Hindlimb muscle (tissue), 1 donor: ENCODE measurements at places on chromosomes 11 and 22.

- DNase-seq: no peak
These were observed 16.6 kb upstream of the GNB1L start for GRCh38 chr22:19871023-19871844.

DNA sequence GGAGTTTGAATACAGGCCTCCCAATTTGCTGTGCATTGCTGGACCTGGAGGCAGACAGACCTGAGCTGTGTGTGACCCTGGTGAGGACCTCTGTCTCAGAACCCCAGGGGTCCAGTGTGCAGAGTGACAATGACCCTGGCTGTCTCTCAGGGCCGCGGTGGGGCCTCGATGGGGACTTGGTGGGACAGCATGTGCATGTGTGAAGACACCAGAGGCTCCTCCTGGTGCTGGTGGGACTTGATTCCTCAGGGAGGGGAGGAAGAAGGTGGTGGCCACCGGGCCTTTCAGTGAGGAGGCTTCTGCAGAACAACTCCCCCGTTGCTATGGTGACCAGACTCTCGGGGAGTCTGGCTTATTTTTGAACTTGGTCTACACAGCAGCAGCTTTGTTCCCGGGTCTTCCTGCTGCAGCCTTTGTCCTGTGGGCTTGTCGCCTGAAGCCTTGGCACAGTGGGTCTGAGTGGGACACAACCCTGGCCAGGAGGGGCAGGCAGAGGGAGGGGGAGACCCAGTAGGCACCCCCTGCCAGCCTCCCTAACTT is 35.3 kb downstream of the MCM5 start:
- DNase-seq: no peak

- no peak for DNase-seq
These were observed 1.7 kb upstream of the SLC25A1 start for GRCh38 chr22:19180234-19180633.

DNA sequence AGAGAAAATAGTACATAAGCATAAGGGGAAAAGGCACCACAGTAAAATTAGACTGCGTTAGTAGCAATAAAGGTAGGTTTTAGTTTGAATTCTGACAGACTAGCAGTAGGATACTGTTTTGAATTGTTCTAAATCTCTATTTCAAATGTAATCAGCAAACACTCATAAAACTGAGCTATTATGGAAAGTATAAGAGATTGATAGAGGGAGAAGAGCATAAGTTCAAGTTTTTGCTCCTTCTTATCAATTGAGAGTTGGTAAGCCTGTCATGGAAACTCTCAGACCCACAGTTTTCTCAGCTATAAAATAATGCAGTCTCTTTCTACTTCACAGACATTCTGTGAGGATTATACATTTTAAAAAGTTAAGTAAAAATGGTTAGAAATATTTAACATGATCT is 840.2 kb upstream of the CNTN5 start:
- no peak for DNase-seq

DNA sequence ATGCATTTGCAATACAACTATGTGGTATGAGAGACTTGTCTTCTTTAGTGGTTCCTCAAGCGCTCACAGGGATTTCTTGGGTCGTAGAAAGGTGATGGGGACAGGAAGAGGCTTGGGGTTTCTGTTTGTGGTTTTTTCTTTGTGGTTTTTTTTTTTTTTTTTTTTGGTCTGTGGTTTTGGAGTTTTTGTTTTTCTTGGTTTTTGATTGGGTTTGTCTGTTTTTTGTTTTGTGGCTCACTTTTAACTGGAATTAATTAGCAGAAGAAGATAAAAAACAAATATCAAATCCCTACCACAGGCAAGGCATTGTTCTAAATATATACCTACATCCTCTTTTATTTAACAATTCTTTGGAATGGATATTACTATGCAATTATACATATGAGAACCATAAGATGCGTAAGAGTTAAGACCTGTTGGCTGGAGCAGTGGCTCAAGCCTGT is 5.5 kb downstream of the TTC28 start:
- no peak for DNase-seq

- DNase-seq: no peak
These were observed 6.7 kb upstream of the ANAPC15 start for GRCh38 chr11:72119198-72119597.

- no peak for DNase-seq
These were observed 1.1 kb upstream of the CD81 start for GRCh38 chr11:2375964-2376551.

GRCh38 chr11:132848336-132848735 is 684.0 kb downstream of the OPCML start:
- DNase-seq: no peak

DNA sequence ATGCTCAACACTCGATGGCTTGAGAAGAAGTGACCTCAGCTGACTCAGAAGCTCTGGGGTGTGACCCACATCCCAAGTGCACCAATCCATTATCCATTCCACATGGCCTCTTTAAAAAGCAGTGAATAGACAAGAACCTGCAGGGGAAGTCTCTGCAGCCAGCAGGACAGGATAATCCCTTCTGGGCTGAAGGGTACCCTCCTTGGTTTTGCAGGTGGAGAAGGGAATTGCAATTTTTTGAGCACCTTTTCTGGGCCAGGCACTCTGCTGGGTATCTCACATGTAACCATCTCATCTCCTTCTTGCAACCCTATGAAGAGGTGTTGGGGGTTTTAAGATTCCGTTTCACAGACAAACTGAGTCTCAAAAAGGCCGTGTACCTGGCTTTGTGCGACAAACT is 76.6 kb downstream of the MYO18B start:
- DNase-seq: no peak

DNA sequence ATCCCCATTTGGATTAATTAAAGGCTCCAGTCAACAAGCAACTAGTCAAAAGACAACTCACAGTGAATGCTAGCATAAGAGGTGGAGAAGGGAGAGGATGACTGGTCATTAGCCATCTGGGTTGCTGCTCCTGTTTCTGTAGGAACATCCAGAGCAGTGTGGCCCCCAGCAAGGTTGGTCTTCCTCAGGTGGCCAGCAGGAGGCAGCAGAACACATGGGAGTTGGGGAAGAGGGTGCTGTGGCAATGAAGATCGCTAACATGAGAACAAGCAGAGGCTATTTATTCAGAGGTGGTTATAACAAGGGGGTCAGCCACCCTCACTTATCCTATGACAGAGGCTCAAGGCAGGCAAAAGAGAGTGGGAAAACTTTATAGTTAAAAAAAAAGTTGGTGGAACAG is 21.3 kb downstream of the IZUMO1R start:
- DNase-seq: no peak

- DNase-seq: peak; percentile 19
These were observed 35.5 kb downstream of the PIWIL4 start for GRCh38 chr11:94602430-94603372.

DNA sequence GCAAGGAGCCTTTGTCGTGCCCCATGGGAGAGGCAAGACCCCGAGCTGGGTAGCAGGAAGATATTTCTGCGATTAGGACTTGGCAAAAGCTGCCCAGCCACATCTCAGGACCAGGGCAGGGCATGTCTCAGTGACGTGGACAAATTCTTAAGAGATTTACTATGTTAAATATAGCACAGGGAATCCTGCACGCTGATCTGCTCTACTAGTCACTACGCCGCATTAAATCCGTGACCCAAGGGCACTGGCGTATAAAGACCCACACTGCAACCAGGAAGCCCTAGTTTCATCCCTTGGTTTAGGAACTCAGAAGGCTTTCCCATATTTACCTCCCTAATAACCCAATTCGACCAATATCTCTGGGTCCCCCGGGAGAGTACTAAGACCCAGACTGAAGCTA is 35.1 kb downstream of the AP1B1 start:
- DNase-seq: no peak

DNA sequence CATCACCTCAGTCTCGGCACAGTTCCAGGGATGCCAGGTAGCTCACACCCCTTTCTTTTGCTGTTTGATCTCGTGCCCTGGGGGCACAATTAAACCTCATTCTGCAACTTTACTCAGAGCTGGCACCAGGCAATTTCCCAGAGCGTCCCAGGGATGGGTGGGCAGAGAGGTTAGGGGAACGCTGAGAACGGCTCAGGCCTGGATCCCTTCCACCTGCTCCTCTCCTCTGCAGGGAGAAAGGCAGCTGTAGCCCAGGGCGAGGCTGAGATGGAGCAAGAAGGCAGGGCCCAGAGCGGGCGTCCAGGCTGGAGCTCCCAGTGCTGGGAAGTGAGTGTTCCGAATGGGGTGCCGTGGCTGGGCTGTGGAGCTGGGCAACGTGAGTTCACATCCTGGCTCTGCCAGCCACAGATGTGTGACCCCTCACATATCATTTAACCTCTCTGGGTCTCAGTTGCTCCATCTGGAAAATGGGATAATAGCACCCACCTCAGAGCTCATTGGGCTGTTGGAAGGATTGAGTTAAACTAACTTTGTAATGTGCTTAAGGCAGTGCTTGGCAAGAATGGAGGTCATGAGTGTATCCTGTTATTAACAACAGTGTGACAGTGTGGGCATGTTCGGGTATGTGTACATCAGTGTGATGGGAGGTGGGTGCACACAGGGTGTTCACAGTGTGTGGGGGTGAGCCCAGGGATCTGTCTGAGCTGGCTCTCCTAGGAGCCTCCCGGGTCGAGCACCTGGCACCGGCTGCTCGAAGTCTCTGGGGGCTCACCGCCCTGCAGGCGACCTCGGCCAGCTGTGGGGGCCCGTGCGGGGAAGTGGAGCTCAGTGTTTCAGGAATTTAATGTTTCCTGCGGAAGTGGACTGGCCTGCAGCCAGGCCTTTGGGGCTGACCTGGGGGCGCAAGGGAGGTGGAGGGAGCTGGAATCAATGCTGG is 15.5 kb downstream of the OTUB1 start:
- peak; percentile 75 for DNase-seq

DNA sequence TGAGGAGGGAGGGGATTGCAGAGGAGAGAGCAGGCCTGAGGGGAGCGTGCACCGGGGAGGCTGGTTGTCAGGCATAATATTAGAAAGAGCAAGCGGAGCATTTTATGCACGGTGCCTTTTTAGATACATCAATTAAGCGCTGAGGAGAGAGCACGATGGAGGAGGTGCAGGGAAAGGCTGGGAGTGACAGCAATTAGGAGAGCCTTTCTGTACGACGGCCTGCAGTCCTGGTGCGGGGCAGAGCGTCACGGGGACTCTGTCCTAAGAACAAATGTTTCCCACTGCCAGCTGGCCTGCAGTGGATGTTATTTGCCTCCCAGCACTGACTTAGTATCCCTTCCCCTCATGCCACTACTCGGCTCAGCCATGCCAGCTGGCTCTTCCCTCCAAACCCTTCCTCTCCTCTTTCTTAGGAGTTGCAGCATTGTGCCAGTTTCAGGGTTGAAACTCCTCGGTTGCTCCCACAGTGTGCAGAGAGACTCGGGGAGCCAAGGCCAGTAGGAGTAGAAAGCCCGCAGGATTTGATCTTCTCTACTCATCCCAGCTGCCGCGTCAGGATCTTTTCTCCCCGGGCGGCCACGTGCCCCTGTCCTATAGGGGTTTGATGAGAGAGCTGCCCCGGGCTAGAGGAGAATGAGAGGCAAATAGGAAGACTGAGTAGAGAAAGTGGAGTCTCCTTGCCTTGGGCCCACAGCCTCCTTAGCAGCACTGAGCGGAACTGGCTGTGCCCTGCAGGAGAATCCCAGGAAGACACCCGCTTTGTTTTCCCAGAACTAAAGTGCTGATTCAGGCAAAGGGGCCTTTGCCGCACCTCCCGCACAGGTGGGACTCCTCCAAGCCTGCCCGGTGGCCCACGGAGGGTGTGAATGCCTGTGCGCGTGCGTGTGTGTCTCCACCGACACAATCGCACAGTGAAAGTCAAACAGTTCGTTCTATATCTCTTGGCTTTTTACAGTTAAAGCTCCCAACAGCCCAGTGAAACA is 875.3 kb downstream of the NTM start:
- DNase-seq: no peak

GRCh38 chr11:7672276-7672959 is 882 bp downstream of the CYB5R2 start:
- DNase-seq: no peak

DNA sequence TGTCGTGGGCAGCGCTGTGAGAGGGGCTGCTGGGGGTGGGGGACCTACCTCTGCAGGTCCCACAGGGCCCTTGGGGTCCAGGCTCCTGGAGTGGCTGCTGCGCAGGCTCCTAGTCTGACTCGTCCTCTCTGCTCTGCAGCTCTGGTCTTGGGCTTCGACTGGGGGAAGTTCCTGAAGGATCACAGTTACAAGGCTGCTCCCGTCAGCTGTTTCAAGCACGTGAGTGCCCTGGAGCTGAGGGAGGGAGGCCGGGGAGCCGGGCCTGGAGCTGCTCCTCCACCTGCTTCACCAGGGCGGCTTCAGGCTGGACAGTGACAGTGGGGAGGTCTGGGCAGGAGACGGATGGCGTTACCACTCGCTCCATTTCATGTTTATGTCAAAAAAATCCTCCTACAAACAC is 11.9 kb downstream of the L3MBTL2 start:
- no peak for DNase-seq

GRCh38 chr11:60169264-60169915 is 13.5 kb downstream of the MS4A6A start:
- DNase-seq: no peak

- DNase-seq: no peak
These were observed 7.2 kb downstream of the PIM3 start for GRCh38 chr22:49967706-49968208.

DNA sequence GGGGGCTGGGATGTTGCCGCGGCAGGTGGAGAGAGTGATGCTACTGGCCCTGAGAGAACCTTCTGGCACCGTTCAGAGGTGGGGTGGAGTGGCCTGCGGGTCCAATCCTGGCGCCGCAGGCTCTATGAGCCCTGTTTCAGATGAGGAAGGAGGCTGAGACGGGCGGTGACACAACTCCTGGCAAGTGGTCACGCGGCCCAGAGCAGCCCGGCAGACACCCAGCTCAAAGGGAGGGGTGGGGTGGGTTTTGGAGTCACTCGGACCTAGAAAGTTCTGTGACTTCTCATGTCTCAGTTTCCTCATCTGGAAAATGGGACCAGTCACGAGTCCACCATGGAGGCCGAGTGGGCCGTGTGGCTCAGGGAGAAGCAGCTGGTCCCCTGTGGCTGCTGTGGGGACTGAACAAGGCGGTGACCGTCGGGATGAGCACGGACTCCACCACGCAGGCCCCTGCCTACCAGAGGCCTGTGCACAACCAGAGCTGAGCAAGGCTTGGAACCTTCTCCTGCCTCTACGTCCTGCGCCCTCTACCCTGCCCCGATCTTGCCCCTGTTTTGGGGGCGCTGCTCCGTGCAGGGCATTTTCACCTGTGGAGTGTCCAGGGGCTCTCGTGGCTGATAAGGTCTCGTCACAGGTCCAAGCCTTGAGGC is 3.7 kb downstream of the TSPO start:
- DNase-seq: no peak

DNA sequence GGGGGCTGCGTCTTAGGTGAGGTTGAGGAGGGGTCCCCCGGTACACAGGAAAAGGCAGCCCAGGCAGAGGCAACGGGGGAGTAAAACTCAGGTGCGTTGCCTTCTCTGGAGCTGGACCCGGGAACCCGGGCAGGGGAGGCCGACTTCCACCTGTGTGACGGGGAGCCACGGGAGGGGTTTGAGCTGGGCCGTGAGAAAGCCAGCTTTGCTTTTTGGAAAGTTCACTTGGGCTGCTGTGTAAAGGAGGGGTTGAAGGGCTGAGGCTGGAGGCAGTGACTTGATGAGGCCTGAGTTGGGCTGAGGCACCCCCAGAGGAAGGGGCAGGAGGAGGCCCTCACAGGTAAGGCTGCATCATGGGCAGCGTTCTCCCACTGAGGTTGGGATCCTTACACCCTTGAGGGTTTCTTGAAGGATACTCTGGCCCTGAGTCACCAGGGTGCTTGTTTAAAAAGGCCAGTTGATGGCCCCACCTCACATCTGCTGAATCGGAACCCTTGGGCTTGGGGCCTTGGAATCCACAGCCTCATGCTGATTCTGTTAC is 47.2 kb downstream of the CHRDL2 start:
- DNase-seq: no peak

GRCh38 chr11:94511932-94512781 is at the start of gene C11orf97:
Gene C11orf97, plus strand, starts transcription at chr11:94512461. Its CDS starts 68 bp downstream, at chr11:94512529.
- DNase-seq: peak; percentile 45
